ENCODE measurements at places on chromosomes 4 and X.

DNA sequence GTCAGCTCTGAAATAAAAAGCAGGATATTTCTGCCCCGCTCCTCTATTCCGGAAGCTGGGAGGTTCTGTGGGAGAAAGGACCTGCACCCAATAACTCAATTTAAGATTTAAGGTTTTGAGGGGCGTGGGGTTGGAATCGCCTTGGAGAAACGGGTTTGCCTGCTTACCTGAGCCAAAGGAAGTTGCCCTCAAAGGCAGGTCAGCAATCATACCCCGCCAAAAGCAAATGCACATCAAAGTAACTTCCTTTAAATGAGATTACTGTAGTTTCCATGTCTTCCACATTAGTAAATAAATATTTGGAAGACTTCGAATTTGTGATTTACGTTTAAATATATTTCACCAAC, 978 bp upstream of the HS3ST1 start:
- DNase-seq, result no peak

DNA sequence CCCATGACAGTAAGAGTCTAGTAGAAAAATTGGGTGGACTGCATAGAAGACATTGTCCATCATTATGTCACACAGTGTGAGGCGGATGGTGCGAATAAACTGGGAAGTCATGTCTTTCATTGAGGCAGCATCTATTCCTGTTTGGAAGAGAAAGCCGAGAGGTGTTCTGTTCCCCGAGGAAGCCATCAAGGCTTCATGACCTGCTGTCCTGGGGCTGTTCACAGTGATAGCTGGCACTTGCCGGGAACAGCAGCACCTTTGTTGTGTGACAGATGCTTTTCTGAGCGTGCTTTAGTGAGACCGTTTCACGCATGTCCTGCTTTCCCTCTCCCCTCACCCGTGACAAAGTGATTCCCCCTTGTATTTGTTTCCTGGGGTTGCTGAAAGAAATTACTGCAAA, 20.3 kb downstream of the RGS12 start:
- DNase-seq, result no peak

DNA sequence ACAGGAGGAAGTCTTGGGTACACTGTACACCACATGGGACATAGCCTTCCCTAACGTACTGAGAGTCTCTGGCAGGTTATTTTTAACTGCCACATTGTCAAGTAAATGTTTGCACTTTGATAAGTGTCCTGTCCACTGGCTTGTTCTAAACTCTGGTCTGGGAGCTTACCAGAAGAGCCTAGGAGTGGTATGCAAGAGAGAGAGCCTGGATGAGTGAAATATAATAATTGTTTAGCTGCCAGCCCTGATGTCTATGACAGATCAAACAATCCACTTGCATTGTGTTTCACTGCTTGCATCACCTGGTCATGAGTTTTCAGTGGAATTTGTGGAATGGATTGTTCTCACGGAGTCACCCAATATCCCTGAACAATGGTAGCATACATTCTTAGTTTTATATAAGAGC, 91.6 kb downstream of the SHROOM3 start:
- no peak for DNase-seq

DNA sequence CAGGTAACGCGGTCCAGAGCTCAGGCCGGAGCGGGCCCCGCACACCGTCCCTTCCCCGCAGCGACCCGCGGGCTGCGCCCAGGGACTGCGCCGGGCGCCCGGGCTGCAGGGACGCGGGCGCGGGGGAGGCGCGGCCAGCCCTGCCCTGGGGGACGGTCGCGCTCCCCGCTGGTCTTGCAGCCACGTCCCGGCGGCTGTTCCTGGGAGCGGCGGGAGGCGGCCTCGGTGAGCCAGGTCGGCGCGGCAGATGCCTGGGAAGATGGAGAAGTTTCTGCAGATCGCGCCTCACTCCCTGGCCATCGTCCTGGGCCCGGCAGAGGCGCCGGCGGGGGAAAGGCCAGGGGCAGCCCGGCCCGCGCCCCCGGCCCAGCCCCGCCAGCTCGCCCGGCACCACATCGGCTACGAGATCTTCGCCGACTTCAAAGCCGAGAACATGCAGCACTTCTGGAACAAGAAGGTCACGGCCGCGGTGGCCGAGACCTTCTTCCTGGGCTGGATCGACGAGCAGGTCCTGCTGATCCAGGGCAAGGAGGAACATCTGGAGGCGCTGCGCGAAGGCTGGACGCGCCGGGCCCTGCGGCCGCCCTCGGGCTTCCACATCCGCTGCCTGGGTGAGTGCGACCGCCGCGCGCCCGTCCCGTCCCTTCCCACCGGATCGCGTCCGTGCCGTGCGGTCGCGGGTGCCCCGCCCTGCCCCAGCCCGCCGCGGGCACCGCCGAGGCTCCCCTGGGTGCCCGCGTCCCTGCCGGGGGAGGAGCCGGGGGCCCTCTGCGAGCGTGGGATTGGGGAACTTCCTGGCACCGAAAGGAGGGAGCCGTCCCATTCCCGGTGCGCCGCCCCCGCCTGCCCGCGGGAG, 107.4 kb upstream of the STOX2 start:
- no peak for DNase-seq

GRCh38 chr4:109156356-109156755, 146.1 kb downstream of the COL25A1 start:
- DNase-seq, result no peak

DNA sequence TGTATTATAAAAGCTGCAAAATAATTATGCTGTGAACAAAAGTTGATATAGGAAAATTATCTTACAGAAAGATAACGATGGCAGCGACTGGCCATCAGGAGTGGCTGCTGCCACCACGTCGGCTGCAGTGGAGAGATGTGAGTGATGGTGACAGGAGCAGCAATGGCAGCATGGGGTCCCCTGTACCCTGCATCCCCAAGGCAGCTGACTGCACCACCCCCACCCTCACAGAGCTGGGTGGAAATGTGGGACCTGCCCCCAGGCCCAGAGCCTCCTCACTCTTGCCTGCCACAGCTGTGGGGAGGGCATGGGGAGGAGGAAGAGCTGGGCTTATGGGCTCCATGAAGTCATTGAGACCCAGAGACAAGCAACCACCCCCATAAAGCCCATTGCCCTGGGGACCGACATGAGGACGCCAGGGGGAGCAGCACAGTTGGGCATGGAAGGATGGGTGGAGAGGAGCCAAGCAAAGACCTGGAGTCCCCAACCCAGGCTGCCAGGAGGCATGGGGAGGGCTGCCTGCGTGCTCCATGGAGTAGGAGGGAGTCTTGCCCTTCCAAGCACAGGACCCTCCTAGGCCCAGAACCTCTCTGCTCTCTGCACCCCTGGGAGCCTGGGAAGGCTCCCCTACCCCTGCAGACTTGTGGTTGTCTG, 1090.5 kb downstream of the PCDH18 start:
- DNase-seq, result no peak

- no peak for DNase-seq
Measured at GRCh38 chr4:3476341-3476747, 13.2 kb downstream of the DOK7 start.

GRCh38 chrX:53441531-53442321, 7.6 kb upstream of the HSD17B10 start:
- peak; percentile 64 for DNase-seq

- no peak for DNase-seq
Measured at GRCh38 chr4:26050212-26050643, 136.2 kb downstream of the SMIM20 start.

DNA sequence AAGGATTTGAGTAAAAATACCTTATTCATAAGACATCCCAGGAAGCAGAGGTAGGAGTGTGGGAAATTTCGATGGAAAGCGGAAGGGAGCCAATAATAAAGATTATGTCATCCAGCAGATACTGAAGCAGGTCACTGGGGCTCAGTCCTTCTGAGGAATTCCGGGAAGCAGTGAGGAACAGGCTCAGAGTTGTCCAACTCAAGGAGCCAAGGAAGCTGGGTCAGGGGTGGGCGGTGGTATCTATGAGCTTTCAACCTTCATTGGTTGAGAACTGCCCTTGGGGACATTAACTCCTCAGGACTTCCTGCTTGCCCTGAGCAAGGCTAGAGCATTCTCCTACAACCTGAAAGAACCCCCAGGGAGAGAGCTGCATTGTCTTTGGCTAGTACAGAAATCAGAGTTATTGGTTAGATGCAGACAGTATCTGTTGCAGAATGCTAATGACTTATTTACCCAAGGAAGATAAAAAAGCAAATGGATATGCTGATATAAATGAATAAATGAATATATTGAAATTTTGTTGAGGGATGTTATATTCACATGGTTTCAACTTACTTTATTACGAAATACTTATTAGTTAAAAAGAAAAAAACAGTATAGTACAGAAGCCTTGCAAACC, 68.2 kb downstream of the DMP1 start:
- no peak for DNase-seq

DNA sequence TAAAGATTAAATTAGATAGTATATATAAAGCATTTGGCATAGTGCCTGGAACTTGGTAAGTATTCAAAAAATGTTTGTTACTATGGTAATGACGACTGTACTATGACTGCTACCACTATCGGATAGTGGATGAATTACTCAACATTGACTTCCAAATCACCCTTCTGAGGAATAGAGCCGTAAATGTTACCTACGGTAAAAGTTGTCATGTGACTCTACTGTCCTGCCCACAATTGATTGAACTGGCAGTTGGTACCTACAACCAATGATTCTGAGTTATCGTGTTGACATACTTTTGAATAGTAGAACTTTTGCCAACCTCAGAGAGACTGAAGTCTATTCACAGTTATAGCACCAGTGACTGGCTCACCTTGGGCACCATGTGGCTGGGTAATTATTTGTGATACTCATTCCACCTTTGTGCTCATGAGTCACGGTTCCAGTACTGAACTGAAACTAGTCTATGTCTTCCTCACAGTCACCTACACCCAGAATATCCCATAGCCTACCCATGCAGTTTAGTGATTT, 185.5 kb upstream of the PITX2 start:
- no peak for DNase-seq

DNA sequence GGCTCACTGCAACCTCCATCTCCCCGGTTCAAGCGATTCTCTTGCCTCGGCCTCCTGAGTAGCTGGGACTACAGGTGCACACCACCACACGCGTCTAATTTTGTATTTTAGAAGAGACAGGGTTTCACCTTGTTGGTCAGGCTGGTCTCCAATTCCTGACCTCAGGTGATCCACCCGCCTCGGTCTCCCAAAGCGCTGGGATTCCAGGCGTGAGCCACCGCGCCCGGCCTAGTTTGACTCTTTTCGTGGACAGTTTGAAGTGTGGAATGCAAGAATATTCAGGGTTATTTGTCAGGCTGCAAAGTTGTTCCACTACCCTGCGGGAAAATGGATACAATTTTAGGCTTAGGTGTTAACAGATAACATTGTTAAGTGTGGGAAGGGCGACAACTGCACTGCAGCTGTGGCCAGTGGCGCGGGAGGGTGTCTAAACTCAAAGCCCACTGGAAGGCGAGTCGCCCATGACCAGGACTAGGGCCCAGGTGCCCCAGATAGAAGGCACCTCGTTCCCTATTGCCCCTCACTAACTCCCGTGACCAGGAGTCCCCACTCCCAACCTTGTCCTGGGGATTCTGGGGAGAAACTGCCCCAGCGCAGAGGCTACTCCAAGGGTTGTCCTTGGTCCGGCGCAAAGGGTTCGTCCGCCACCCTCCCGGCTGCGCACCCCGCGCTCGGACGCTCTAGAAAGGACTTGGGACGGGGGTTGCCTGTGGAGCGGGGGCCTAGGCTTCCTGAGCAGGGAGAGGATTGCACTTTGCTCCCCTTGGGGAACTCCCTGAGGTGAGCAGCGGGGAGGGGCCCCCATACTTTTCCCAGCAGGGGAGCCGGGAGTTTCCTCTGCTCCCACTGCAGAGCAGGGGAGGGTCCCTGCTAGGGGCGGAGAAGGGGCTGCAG, 1.1 kb upstream of the CD99 start:
- DNase-seq, result no peak

DNA sequence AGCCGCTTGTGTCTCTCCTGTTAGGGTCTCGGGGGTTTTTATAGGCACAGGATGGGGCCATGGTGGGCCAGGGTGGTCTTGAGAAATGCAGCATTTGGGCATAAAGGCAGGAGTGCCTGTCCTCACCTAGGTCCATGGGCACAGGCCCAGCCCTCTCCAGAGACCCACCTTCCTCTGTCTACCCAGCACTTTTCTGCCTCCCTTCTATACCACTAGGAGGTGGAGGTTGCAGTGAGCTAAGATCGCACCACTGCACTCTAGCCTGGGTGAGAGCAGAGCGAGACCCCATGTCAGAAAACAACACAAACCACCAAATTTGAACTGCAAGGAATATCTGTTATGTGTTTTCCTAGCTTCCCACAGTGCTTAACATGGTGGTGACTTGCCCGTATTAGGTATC, 38.0 kb downstream of the MOB1B start:
- no peak for DNase-seq

DNA sequence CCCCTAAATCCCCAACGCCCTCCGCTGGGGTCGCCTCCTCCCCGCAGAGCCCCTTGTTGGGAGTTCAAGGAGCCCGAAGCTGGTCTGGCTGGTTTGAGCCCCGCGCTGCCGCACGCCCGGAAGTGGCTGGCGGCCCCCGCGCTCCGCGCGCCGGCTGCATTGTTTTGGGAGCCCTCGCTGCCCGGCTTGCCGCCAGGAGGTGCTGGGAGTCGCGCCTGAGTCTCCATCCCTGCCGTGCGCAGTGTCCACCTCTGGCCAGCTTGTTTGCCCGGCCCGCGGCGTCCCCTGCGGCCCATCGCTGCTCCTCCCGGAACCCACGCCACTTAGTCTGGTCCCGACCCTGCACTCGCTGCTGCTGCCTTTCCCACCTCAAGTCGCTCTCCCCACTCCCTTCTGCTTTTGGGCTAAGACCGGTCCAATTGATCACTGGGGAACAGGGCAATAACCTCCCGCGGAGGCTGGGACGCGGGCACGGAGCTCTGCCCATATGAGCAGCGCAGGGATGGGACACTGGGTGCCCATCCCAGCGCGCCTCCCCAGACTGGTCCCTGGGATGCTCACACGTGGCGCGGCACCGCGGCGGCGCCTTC, 2.2 kb upstream of the SFRP2 start:
- no peak for DNase-seq

DNA sequence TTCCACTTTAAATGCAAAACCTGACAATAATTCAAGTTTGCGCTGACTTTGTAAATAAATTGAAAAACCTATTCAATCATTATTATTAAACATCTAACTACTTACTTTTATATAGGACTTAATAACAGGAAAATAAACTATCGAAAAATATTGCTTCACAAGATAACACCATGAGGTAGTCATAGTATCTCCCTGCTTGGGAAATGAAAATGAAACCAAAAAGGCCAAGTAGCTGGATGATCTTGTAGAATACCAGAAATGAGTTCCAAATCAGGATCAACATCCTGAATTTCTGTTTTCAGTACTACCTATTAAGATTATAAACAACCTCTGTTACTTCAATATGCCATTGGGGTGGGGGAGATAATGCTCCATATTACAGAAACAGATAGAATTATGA, 58.9 kb downstream of the CHIC2 start:
- no peak for DNase-seq

GRCh38 chrX:153766871-153767673, 3.0 kb downstream of the PLXNB3 start:
- DNase-seq, result no peak

- peak; percentile 55 for DNase-seq
Measured at GRCh38 chr4:127732623-127733328, 2.6 kb downstream of the SLC25A31 start.

GRCh38 chr4:22363036-22363435, 152.8 kb downstream of the ADGRA3 start:
- DNase-seq, result no peak

Measured in NCI-H1694 treated with DMSO at 0.1 percent for 48 hours (cell line).